ENCODE measurements at places on chromosomes 11 and 22.

- DNase-seq = no peak
Measured at GRCh38 chr11:37422511-37422910, 824.5 kb upstream of the RAG2 start.

DNA sequence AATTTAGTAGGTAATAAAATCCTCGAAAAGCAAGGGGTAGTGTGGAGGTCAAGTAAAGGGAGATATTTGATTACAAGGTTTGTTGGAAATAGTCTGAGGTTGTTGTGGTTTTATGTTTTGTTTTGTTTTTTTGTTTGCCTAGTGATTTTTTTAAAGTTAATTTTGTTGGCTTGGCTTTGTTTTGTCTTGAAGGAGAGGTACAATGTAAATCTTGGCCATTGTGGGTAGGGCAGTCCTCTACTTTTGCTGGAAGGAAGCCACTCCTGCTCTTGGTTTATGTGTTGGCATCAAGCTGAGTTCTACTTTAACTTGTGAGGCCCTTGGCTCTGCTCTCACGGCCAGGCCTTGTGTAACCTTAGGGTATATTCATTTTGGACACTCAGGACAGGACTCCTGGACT lies 3.2 kb downstream of the AMOTL1 start:
- DNase-seq = no peak

GRCh38 chr22:49531368-49531791 lies 296.3 kb downstream of the BRD1 start:
- DNase-seq = no peak

- DNase-seq = no peak
Measured at GRCh38 chr11:23425381-23425780, 565.1 kb upstream of the CCDC179 start.

DNA sequence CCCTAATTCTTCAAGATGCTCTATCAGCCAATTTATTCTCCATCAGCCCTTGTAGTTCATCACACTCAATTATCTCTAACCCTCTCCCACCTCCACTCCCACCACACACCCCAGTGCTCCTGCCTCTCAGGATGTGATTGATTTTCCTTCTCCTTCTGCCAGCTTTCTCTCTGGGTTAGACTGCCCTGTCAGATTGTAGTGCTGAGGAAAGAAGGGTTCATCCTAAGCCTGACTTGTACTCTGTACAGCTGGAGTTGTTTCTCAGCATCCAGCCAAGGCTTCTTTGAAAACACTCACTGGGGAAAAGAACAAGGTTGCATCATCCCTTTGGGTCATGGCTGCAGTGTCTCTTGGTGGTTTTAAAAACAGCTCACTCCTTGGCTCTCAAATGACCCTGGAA lies 61.2 kb downstream of the CECR2 start:
- no peak for DNase-seq
